Effector memory CD4-positive, alpha-beta T cell (primary cell): ENCODE measurements at places on chromosomes 6 and 20.

- no peak for DNase-seq
Observed at GRCh38 chr20:17956099-17956685, 12.4 kb downstream of the SNX5 start.

GRCh38 chr20:5688431-5688972 lies 61.7 kb upstream of the SHLD1 start:
- no peak for DNase-seq

- no peak for DNase-seq
Observed at GRCh38 chr6:56815436-56815835, 139.5 kb upstream of the BEND6 start.

DNA sequence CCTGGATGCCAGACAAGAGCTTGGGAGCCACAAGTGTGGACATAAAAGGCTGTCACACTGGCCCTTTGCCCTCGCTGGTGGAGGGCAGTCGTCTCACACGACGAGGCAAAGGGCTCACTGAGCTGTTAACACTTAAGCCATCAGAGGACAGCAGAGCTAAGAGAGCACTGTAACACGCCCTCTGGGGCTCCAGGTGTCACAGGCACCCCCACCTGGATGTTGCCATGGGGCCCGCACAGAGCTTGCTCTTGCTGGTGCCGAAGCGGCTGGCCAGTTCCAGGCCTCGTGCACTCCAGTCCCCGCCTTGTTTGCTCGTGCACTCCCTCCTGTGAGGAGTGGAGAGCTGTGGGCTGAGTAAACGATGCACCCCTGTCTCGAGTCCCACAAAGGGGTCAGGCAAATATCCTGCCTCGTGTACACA lies 37.4 kb downstream of the SLC35D3 start:
- DNase-seq: no peak

- DNase-seq: no peak
Observed at GRCh38 chr6:156928126-156928525, 150.9 kb downstream of the ARID1B start.

- no peak for DNase-seq
Observed at GRCh38 chr6:152566103-152566875, 70.9 kb downstream of the SYNE1 start.

DNA sequence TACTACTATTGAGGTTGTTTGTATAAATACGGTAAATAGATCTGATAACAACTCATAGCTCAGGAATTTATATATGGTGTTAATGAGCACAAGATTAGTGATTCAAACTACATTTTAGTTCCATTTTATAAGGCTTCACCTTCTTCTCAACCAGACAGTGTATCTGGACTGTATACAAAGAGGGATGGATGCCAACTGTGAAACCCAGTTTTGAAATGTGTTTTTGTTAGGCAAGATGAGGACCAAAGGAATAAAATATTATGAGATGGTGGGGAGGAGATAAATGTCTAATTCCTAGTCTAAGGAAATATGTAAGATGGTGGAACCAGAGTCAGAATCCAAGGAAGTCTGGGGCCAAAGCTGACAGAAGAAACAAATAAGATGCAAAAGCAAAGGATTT lies 329.0 kb downstream of the GRIK2 start:
- DNase-seq: no peak

GRCh38 chr6:149130508-149130907 lies 187.0 kb upstream of the TAB2 start:
- DNase-seq: no peak

DNA sequence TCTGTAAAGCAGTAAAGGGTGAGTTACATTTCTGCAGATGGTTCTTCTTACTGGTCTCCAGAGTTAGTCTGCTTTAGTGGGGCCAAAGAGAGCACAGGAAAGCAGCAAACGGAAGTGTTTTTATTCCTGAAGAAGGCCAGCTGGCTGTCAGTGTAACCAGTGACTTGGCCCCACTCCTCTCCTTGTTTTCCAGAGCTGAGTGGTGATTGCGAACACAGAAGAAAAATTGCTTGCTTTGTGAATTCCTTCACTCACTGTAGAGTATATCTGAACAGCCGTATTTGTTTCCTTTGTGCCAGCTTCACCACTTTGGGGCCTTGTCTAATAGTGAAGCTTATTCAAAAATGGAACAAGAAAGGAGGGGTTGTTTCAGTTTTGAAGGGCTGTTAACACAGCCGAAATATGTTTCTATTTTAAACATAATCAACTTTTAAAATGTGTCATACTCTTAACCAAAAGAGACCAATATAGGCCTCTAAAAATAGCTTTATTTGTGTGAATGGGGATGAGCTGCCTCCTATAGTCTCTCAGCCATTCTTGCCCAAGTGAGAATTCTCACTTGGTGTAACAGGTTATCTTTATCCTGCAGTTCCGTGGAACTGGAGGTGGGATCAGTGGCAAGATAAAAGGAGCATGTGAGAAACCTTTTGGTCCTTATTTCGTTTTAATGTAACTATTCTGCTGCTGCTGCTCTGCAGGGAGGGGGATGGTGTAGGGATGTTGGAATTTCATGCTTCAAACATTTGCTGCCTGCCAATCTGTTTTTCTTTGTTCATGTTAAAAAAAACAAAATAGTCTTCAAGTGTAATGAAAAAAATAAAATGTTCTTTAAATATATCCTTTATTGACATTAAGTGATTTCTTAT lies 37.8 kb downstream of the ZC2HC1B start:
- DNase-seq: no peak

DNA sequence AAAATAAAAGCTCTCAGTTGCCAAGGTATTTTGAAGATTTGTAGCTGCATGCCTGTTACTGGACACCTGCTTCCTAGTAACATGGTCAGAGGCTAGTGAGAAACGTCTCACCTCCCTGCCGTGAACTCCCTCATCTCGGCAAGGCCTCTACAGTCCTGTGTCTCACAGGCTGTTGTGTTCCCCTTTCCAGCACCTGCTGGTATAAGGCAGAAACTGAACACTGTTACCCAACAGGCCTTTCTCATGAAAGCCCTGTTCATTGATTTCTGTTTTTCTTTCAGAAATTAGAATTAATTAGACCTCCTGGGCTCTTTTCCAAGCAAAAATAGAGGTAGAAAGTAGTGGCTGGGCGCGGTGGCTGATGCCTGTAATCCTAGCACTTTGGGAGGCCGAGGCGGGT lies 17.6 kb upstream of the SRSF3 start:
- DNase-seq: no peak

- no peak for DNase-seq
Observed at GRCh38 chr6:135126034-135126433, 55.1 kb upstream of the MYB start.

GRCh38 chr6:5746053-5746758 lies 260.5 kb downstream of the NRN1 start:
- DNase-seq: no peak

DNA sequence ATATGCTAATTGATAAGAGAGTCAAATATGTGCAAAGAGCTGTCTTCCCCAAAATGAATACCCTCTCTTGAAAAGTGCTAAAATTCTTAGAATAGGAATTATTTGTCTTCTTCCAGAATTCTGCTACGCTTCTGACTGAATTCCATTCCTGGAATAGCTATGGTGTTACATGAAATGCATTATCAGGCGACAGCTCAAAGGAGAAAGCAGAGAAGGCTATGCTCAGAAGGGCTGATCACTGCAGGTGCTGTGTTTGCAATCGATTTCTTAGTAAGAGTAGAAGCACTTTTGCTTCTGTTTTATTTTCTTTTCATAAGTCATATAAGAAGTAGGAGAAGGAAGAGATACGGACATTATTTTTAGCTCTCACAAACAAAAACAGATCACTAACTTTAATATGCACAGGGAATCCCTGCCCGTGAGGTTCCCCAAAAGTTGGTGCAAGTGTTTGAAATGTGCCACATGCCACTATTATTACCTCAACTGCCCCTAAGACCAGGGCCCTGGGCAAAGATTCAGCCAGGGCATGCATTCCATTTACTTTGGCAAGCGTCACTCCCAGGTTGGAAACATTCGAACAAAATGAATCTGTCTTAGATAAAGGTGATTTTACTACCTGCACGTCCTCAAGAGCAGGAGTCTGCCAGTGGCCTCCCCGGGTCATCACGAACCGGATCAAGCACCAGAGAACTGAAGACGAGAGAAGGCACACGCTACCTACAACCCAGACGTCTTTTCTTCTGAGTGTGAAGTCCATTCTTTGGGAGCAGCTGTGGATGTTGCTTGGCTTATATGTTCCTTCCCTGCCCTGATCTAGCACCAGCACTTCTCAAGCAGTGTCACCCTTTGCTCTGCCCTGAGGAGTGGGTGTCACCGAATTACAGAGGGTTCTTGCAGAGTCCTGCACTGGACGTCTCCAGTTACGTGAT lies 7.2 kb downstream of the MYLK4 start:
- no peak for DNase-seq

DNA sequence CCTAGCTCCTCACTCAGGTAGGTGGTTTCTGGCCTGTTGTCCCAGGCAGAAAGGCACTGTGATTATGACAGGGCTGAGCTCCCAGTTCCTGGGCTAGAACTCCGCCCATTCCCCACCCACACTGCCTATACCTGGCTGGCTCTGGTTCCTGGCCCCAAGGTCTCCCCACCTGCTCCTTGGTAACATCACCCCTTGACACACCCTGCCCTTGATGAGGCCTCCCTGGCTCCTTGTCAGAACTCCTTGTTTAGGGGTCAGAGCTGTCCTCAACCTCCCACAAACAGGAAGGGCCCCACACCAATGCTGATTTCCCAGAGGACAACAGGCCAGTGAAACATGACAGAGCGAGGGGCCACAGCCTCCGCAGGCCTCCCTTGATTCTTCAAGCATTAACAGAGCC lies 15.5 kb upstream of the MYMX start:
- DNase-seq: no peak

GRCh38 chr6:167030222-167031072 lies 31.2 kb downstream of the CEP43 start:
- DNase-seq: no peak

- DNase-seq: no peak
Observed at GRCh38 chr6:112408522-112408921, 61.4 kb downstream of the RFPL4B start.

GRCh38 chr6:79042088-79042798 lies 35.8 kb downstream of the PHIP start:
- no peak for DNase-seq

DNA sequence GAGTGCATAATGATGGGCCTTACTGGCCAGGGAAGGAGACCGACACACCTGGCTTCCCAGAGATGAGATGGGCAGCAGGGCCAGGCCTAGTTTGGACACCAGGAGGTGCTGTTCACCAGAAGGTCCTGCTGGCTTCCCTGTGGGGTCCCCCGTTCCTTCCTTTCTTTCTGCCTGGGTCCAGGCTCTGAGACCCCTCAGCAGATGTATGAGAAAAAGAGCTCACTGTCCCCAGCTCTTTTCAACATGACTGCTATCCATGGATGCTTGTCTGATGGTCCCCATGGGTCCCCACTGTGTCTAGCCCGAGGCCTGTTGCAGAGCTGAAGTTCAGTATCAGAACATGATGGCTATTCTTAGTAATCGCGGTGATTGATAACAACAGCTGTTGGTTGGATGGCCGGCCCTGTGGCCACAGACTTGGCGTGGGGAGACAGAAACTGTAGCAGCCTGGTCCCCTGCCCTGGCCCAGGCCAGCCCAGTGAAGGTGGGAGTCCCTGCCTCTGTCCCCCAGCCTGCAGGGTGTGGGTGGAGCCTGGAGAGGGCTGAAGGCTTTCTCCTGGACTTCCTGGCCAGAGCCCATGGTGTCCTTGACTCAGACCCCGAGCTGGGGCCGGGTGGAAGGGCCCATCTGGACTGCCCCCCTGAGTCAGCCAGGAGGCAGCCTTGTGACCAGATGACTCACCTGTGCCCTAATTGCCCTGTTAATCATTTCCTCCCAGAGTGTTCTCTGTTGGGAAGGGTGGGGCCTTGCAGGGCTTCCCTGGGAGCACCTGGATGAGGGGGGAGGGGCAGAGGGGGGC lies 9.9 kb upstream of the BAK1 start:
- no peak for DNase-seq

DNA sequence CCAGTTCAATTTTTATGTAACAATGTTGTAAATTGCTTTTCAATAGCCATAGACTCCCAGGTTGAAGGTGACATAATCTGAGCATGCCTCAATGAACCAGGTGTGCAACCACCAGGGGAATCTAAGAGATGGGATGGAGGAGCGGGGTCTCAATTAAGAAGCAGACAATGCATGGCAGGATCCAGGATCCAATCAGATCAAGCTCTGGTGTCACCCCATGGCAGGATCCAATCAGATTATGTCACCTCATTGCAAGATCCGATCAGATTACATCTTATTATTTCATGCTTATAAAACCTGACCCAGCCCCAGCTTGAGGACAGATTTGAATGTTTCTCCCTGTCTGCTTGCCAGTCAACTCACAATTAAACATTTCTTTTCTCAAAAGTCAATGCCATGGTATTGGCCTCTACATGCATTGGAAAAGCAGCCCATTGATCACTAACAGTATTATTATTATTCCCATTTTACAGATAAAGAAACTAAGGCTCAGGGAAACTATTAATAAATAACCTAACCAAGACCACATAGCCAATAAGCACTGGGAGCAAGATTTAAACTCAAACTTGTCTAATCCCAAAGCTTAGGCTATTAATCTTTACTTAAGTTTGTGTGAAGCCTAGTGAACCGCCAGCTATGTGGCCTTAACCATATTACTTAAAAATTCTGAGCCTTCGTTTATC lies 14.3 kb upstream of the SIRT5 start:
- DNase-seq: no peak

DNA sequence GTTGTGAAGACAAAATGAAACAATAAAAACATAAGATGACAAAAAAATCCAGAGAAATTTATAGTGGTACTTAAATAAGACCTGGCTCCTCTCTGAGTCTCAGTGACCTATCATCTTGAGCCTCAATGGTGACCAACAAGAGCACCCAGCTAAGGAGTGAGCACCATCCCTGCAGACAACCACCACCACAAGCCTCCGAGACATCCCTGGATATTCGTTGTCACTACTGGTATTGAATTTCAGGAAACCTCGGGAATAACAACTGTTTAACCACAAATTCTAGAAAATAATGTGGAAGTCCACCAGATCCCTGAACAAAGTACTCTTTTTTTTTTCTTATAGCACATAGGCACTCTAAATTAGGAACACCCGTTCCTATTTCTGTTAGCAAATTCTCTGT lies 32.2 kb upstream of the ADGRF5 start:
- DNase-seq: no peak

- no peak for DNase-seq
Observed at GRCh38 chr6:37442416-37443215, 9.6 kb downstream of the CMTR1 start.

DNA sequence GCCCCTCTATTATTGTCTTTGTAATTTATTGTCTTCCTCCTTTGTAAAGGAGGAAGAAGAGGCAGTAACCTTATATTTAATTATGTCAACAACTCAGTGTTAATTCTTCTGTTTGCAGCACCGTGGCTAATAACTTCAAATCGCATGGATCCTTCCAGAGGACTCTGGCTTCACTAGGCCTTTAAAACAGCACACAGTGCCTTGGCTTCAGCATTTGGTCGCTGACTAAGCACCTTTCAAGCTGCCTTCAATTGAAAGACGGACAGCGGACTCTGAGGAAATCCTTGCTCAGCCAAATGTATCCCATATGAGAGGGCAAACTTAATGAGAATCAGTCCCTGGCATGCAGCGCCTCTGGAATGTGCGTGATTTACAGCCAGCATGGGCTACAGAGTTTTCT lies 64.2 kb downstream of the SGK1 start:
- DNase-seq: no peak

- peak; percentile 65 for DNase-seq
Observed at GRCh38 chr6:42547407-42548329, 16.2 kb upstream of the UBR2 start.
